Activated CD8-positive, alpha-beta memory T cell treated with anti-CD3 and anti-CD28 coated beads, Interleukin-2, amount 10 ng/mL, durations not matched to agents 7 days and 5 days (primary cell): ENCODE measurements at places on chromosomes 6 and 20. TPM values are rescaled to one million over a fixed set of nuclear protein-coding genes. Genes with fewer than 3 reads are reported as not detected.

DNA sequence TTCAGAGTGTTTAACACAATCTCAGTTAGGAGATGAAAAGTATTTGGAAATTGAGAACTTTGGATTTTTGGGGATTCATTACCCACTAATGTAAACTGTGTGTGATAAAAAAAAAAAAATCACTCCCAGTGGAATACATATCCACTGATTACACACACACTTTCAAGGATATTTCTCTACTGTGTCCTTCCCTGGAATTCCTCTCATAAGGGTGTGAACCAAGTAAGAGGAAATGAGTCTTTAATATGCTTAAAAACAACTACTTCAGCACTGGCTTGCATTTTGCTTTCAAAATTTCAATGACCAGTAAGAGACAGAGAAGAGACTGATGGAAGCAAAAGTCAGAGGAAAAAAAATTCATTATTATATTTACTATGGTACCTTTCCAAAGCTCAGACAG, 24.5 kb upstream of the MYCT1 start:
- DNase-seq = no peak
- no peaks in the 10 kb centered on the region for H3K4me1 ChIP-seq
- no peaks in the 10 kb centered on the region for H3K27me3 ChIP-seq
- H3K27ac ChIP-seq = no peak overlapping the region
- H3K36me3 ChIP-seq = no peaks in the 10 kb centered on the region
- no peak overlapping the region for H3K4me3 ChIP-seq

DNA sequence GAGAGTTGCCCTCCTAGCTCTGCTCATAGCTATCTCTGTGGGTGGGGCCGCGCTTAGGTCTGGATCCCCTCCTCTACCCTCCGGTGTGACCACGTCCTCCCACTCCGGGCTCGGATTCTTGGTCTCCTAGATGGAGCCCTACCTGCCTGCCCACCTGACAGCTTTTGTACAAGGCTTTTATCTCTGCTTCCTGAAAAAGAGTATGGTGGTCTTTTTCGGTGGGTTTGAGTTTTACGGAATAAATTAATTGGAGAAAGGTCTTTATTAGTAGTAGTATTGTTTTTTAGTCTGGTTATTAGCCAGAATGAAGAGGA, 773 bp downstream of the SMAP1 start:
- H3K4me3 ChIP-seq = peak overlapping the region; percentile 91
- H3K27ac ChIP-seq = peak overlapping the region; percentile 75
- no peak for DNase-seq

The BFSP1 gene
- 3.2 TPM for total RNA-seq

DNA sequence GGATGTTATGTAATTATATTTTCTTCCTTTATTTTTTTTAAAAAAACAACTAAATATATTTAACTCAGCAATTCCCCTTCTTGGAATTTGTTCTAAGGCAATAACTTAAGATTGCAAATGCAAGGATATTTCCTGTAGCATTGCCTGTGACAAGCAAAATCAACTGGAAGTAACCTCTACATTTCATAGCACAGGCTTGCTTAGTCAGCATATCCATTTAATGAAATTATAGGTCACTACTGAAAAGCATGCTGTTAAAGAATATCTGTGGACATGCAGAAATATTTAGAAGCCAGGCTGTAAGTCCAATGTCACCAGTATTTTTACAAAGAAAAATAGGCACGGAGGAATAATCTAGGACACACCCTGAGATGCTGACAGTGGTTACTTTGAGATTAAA, 8.7 kb upstream of the MEP1A start:
- no peak overlapping the region for H3K27ac ChIP-seq
- no peak for DNase-seq
- no peak overlapping the region for H3K4me3 ChIP-seq
- no peaks in the 10 kb centered on the region for H3K27me3 ChIP-seq

The WFDC10B gene
- total RNA-seq = not detected

DNA sequence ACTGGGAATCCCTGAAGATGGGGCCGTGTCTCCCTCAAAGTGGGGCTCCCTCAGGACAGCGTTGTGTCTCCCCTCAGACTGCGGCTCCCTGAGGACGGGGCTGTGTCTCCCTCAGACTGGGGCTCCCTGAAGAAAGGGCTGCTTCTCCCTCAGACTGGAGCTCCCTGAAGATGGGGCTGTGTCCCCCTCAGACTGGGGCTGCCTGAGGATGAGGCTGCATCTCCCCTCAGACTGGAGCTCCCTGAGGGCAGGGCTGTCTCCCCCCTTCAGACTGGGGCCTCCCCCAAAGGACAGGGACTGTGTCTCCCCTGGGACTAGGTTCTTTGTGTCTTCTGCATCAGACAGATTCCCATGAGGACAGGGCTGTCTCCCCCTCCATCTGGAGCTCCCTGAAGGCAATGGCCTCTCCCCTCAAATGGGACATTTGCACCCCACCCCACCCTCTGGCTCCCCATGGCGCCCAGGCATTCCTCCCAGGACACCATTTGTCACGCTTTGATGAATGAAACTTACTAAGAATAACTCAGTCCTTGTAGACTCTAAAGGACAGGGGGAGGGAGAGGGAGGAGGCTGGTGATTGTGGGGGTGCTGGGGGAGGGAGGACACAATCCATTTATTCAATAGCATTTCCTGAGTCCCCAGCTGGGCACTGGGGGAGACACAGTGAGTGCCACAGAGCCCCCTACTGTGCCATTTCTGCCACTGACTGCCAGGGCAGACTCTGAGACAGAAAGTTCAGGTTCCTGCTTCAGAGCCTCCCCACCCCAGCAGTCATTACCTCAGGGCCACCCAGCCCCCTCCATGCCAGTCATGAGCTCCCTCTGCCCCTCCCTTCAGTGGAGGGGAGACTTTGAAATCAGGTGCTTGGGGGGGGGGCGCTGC, 122.4 kb downstream of the MRPL14 start:
- no peaks in the 10 kb centered on the region for H3K36me3 ChIP-seq
- H3K4me1 ChIP-seq = peaks cover 10% of the 10 kb centered on the region
- no peak overlapping the region for H3K4me3 ChIP-seq
- H3K27ac ChIP-seq = no peak overlapping the region

The AAR2 gene
- total RNA-seq = 23.9 TPM

DNA sequence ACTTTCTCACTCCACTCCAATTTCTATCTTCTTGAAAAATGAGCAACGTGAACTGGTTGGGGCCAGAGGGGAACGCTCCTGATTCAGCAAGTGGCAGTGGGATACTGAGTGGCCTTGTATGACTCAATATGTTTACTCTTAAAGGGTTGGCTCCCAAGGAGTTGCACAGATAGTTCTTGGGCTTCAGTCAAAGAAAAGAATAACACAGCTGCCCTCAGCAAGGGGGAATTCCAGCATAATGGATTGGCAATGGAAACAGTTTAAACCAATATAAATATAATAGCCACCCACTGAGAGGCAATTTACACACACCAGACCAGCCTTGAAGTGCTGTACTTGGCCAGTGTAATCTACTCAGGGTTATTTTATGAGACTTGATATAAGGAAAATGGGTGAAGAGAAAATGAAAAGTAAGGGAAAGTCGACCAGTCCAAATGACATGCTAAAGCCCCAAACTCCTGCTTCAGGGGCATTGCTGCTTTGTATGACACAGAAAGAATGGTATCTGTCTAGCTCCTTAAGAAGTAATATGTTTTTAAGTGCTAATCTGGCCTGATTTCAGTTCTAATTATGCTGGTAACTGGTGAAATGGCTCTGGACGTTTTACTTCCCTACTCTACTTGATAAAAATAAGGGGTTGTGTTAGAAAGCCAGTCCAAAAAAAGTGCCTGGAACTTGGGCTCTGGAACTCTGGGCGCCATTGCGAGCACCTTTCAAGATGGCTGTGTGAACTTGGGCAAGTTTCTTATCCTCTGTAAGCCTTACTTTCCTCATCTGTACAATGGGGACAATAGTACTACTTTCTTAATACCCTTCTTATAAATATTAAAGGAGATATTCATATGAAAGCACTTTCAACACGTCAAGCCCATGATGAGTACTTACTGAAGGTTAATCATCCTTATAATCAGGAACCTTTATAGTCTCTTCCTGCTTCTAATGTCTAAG, 712.9 kb upstream of the MAP3K7 start:
- no peaks in the 10 kb centered on the region for H3K36me3 ChIP-seq
- H3K4me1 ChIP-seq = no peaks in the 10 kb centered on the region
- DNase-seq = no peak
- H3K4me3 ChIP-seq = no peak overlapping the region

- H3K27ac ChIP-seq = no peak overlapping the region
- H3K4me1 ChIP-seq = no peaks in the 10 kb centered on the region
- peaks cover 54% of the 10 kb centered on the region for H3K27me3 ChIP-seq
- DNase-seq = no peak
- no peak overlapping the region for H3K4me3 ChIP-seq
Observed at GRCh38 chr6:14059791-14060436, 57.7 kb upstream of the CD83 start.

DNA sequence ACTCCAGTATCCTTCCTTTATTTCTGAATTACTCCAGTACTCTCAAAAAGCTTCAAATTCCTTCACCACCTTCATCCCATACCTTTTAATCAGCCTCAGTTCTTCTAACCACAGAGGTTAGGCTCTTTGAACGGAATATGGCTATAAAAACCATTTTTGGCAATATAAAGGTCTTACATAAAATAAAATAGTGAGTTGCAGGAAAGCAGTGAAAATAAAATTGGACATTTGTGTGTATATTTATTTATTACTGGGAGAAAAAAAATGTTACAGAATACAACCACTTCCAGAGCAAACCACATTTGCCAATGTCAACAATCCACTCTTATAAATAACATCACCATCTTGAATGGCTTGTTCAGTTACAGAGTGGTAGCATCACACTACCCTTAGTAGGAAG, 7.7 kb downstream of the HDDC2 start:
- no peak overlapping the region for H3K4me3 ChIP-seq
- no peak overlapping the region for H3K27ac ChIP-seq
- H3K27me3 ChIP-seq = no peaks in the 10 kb centered on the region
- peaks cover 67% of the 10 kb centered on the region for H3K36me3 ChIP-seq
- H3K4me1 ChIP-seq = peaks cover 9% of the 10 kb centered on the region
- DNase-seq = no peak

GRCh38 chr20:10826111-10826510, 152.3 kb upstream of the JAG1 start:
- no peaks in the 10 kb centered on the region for H3K27me3 ChIP-seq
- no peak overlapping the region for H3K4me3 ChIP-seq
- no peak for DNase-seq
- no peaks in the 10 kb centered on the region for H3K4me1 ChIP-seq
- no peaks in the 10 kb centered on the region for H3K36me3 ChIP-seq
- H3K27ac ChIP-seq = no peak overlapping the region

GRCh38 chr6:30020626-30021025, 40.4 kb upstream of the POLR1H start:
- no peak for DNase-seq
- no peaks in the 10 kb centered on the region for H3K27me3 ChIP-seq
- no peak overlapping the region for H3K27ac ChIP-seq
- peaks cover 2% of the 10 kb centered on the region for H3K36me3 ChIP-seq

The HNF4A gene
- not detected for total RNA-seq

DNA sequence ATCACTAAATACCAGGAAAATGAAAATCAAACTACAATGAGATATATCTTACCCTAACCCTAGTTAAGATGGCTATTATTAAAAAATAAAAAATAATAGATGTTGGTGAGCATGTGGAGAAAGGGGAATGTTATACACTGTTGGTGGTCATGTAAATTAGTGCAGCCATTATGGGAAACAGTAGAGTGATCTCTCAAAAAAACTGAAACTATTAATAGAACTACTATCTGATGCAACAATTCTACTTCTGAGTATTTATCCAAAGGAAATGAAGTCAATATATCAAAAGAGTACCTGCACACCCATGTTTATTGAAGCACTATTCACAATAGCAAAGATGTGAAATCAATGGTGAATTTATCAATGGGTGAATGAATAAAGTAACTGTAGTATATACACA, 48.6 kb downstream of the HLA-A start:
- peaks cover 23% of the 10 kb centered on the region for H3K27me3 ChIP-seq
- H3K27ac ChIP-seq = no peak overlapping the region
- H3K36me3 ChIP-seq = no peaks in the 10 kb centered on the region
- peaks cover 2% of the 10 kb centered on the region for H3K4me1 ChIP-seq
- H3K4me3 ChIP-seq = no peak overlapping the region

DNA sequence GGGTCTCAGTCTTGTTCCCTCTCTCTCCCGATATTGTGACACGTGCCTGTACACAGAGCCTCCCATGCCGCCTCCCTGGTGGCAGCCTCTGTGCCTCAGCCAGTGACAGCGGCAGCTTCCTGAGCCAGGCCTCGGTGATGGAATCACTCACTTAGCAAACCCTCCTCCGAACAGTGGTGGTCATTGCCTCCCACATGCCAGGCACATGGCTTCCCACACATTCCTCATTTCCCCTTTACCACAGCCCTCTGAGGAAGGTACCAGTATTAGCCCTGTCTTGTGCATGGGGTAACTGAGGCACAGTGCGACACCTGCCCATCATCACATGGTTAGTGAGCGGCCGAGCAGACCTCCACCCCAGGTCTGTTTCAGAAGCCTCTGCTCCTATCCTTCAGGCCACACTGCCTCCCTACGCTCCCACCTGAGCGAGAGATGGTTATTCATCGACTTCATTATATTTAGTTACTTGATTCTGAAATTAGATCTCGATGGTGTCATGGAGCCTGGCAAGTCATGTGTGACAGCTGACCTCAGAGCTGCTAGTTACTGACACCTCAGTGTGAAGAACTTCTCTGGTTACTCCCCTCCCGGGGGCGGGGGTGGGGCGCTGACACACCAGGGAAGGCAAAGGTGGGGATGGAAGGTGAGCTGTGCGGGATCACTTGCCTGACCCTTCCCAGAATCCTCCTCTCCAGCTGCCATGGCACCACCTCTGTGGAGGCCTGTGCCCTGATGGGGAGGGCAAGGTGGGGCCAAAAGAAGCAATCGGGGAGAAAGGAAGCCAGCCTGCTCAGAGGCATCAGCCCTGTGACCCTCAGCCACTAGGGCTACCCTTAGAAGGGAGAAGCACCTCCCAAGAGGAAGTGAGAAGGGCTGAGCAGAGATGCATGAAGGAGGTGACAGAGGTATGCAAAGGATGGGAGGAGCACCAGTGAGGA, 17.9 kb downstream of the MDGA1 start:
- no peak overlapping the region for H3K27ac ChIP-seq
- H3K36me3 ChIP-seq = no peaks in the 10 kb centered on the region
- peaks cover 2% of the 10 kb centered on the region for H3K27me3 ChIP-seq
- no peak for DNase-seq

The ULBP1 gene
- total RNA-seq = 1.2 TPM

DNA sequence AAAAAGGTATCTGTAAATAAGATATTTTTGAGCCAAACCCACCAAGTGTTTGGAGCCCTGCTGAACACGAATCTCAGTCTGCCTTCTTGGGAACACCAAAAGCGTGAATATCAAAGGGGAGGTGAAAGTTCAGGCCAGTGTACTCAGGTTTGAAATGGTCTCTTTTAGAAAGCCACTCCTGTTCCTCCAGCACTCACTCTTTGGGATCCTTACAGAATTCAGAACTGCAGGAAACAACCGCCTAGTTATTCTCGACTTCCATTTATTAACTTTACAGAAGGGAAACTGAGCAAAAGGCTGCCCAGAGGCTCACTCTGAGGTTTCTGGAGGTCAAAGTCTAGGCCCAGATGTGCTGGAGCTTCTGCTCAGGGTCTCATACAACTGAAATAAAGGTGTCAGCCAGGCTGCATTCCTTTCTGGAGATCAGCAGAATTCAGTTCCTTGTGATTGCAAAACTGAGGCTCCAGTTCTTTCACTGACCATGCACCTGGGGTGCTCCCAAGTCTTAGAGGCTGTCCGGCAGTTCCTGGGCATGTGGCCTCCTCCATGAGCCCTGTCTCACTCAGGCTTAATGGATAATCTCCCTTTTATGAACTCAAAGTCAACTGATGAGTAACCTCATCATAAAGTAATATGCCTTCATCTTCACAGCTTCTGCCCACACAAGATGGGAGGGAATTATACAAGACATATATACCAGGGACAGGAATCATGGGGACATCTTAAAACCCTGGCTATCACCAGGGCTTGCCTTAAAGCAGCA, 65.5 kb upstream of the TNFAIP3 start:
- H3K4me3 ChIP-seq = no peak overlapping the region
- no peak overlapping the region for H3K27ac ChIP-seq
- DNase-seq = no peak
- peaks cover 6% of the 10 kb centered on the region for H3K36me3 ChIP-seq
- no peaks in the 10 kb centered on the region for H3K27me3 ChIP-seq

The COL9A3 gene
- not detected for total RNA-seq
